ENCODE measurements at places on chromosomes 1 and 21.

- DNase-seq: no peak
These were observed 1.7 kb upstream of the TRAPPC10 start for GRCh38 chr21:44010429-44010828.

DNA sequence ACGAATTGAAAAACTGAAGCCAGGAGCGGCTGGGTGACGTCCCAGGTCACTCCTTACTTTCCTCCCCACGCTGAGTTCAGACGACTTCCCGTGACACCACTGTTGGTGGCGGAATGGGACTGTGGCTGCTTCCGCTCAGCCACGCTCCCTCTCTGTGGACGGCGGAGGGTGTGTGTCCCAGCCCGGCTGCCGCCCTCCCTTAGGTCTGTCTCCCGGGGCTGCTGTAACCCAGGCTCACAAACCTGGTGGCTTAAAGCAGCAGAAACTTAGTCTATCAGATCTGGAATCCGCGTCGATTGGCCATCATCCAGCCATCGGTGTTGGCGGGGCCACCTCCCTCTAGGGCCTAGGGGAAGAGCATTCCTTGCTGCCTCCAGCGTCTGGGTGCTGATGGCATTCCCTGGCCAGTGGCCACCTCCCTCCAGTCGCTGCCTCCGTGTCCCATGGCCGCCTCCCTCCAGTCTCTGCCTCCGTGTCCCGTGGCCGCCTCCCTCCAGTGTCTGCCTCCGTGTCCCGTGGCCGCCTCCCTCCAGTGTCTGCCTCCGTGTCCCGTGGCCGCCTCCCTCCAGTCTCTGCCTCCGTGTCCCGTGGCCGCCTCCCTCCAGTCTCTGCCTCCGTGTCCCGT is 17.5 kb downstream of the TRPM2 start:
- DNase-seq: no peak

DNA sequence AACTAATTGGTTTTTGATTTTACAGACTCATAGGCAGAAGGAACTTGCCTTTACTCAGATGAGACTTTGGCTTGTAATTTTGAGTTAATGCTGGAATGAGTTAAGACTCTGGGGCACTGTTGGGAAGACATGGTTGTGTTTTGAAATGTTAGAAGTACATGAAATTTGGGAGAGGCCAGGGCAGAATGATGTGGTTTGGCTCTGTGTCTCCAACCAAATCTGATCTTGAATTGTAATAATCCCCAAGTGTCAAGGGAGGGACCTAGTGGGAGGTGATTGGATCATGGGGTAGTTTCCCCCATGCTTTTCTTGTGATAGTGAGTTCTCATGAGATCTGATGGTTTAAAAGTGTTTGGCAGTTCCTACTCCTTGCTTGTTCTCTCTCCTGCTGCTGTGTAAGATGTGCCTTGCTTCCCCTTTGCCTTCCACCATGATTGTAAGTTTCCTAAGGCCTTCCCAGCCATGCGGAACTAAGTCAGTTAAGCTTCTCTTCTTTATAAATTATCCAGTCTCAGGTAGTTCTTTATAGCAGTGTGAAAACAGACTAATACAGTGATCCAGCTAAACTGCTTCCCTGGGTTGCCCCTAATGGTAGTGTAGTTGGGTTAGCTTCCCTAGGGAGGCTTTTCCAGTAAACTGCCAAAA is 10.2 kb downstream of the CPT2 start:
- DNase-seq: no peak

GRCh38 chr1:180152588-180152987 is 2.1 kb upstream of the QSOX1 start:
- DNase-seq: no peak

DNA sequence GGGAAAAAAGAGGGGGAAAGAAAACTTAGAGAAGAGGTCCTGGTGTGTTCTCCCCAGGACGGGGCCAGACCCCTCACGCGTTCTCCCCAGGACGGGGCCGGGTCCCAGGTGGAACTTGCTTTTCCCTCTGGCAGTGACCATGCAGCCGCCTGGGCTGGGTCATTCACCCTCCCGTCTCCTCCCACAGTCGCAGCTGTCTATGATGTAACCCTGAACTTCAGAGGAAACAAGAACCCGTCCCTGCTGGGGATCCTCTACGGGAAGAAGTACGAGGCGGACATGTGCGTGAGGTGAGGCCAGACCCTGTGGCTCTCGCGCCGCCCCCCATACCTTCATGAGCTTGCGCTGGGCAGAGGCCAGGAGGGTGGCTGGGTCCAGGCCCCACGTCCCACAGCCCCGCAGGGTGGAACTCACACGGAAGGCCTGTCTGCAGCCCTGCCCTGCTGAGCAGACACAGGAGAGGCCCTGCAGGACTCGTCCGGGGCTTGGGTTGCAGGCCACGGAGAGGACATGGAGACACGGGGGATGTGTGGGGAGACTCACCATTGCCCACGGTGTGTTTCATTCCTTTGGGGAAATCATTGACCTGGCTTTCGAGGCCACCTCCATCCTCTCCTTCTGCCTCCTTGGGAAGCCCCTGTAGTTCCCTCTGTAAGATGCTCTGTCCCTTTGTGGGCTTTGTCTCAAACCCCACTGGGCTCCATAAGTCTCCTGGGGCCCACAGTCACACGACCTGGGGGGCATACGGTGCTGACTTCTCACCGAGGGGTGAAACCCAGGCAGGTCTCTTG is 40.7 kb upstream of the TRAPPC10 start:
- no peak for DNase-seq

GRCh38 chr1:87224201-87224600 is 104.5 kb upstream of the LMO4 start:
- no peak for DNase-seq

DNA sequence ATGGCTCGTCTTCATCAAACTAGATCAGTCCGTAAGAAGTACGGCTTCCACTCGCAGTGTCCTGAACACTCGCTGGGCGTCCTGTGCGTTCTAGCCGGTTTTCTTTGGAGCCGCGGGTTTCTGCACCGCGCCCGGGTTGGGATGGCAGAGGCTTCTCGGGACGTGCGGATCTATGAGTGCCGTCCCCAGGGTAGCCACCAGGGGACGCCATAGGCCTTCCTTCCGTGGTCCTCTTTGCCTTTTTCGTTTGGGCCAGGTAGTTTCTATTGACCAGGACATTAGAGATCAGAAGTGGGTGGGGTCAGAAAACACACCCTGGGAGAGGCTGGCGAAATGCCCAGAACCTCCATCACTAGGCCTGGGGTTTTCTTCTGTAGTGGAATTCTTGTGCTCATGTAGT is 273.8 kb downstream of the FAM72C start:
- DNase-seq: peak; percentile 65

DNA sequence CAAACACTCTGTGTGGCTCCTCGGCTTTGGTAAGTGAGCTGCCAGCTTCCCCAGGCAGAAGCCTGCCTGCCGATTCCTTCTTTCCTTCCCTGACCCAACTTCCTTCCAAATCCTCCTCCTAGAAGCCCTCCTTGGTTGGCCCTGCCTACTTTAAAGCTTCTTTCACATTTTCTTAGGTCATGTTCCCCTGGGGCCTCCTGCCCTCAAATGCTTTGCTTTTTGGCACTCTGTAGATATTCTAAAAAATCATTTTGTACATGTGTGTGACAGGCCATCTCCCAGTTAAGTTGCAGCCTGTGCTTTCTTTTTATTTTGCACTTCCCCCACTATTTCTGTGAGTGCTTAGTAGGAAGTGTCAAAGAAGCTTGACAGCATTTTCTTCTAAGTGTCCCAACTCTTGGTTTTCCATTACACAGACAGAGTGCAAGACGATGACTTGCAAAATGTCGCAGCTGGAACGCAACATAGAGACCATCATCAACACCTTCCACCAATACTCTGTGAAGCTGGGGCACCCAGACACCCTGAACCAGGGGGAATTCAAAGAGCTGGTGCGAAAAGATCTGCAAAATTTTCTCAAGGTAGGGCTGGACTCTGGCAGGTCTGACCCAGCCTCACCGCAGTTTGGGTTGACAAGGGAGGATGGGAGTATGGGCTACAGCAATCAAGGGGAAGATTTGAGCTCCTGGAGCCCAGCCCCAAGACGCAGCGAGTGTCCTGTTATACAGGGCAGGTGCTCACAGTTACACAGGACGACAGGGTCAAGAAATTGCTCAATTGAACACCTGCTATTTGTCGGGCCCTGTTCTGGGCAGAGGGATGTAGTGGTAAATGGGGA is at the start of gene S100A9:
S100A9 (plus strand) TSS at position 2 of the 838 bp plus-strand sequence; CDS start at position 432, 430 bp downstream.
- no peak for DNase-seq

- no peak for DNase-seq
These were observed 16.6 kb downstream of the HUNK start for GRCh38 chr21:31889460-31889859.

DNA sequence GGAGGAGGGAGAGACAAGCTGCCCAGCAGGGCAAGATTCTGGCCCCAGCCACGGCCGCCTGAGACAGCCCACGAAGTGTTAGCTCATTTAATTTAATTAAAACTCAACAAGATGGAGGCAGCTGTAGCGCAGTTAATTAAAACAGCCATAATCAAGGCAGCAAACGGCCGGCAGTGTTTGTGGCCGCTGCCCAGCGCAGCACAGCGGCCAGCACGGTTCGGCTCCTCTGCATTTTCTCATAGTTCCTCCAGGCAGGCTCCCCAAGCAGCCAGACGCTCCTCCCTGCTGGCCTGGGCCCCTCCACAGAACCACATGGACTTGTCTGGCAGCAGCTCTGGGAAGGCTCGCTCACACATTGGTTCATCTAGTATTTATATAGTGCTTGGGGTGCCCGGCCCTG is 40.0 kb downstream of the PTPRF start:
- DNase-seq: no peak

DNA sequence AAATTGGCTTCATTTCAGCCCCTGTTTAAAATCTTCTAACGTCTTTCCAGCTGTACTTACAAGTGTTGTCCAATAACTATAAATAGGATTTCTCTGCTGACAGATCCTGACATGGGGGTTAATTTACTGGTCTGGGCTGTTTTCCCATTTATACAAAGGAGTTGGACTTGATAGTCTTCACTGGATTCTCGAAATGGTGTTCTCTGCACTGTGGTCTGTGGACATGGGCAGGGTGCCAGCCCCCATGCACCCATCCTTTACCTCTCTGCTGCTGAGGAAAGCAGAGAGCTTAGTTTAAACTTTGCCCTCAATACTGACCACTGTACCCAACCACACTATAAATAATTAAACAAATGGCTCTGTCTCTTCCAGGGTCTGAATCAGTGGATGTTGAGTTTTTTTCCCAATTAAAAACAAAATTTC is 5.2 kb downstream of the DIO1 start:
- DNase-seq: no peak

GRCh38 chr1:101051688-101052638 is 26.4 kb upstream of the DPH5 start:
- DNase-seq: no peak

DNA sequence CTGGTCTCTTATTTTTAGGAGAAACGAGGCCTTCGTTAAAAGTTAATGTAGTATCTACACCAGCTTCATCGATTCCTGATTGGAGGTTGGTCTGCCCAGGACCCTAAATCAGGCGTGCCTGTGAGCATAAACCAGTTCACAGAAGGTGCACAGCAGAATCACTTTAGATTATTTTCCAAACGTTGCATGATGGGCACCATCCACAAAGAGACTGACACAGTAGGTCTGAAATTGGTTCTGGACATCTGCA is 256 bp upstream of the TARBP1 start:
- no peak for DNase-seq

DNA sequence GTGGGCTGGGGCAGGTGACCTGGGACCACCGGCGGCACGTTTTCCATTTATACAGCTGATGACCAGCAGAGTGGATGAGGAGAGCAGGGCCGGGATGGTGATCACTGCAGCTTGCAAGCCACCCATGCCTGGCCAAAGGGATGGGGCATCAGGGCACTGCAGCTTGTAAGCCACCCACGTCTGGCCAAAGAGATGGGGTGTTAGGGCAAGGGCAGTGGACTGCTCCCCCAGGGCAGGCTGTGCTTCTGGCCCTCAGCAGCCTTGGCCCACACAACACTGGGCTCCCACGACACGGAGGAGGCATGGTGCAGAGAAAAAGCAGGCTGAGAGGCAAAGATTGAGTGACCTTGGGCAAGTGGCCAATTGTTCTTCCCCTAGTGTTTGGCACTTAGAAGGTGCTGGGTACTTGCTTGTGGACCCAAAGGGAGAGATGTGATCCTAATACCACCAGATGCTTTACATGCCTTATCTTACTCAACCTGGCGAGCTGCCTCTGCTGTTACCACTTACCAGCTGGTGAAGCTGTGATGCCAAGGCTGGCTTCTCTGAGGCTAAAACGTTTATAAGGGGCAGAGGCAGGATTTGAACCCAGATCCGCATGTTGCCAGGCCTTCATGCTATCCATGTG is 48.3 kb downstream of the TRIM62 start:
- DNase-seq: no peak

- DNase-seq: peak; percentile 51
These were observed 297.7 kb downstream of the PTPRC start for GRCh38 chr1:198936371-198937083.

GRCh38 chr1:24874056-24874455 is 56.0 kb downstream of the RUNX3 start:
- no peak for DNase-seq

DNA sequence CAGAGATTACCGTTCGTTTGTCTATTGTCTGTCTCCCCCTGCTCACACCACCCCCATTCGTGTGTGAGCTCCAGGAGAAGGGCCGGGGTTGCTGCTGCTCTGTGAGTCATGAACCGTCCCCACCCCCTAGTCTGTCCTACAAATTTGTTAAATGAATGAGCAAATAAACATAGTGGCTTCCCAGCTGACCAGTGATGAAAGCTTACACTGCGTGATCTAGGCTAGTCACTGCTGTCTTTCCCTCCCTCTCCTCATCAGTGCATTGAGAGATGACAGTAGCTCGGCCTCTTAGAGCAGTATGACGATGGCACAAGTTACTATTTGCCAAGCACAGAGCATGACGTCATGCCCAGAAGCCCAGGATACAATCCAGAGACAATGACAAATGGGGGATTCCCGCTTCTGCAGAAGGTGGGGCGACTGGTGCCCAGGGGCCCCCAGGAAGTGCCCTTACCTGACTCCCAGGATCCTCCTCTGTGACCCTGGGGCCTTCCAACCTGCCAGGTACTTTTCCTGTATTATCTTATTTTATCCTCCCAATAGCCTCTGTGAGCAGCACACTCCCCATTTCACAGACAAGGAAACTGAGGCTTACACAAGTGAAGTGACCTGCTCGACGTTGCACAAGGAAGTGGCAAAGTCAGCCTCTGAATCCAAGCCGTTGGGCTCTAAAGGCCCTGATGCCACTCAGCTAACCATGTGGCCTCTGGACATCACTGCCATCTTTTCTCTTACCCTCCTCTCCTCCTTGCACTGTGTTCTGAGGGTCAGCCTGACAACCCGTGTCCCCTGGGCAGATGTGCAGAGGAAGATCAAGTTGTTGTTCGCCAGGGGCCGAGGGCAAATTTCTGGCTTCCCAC is 8.6 kb upstream of the EPHA2 start:
- no peak for DNase-seq

DNA sequence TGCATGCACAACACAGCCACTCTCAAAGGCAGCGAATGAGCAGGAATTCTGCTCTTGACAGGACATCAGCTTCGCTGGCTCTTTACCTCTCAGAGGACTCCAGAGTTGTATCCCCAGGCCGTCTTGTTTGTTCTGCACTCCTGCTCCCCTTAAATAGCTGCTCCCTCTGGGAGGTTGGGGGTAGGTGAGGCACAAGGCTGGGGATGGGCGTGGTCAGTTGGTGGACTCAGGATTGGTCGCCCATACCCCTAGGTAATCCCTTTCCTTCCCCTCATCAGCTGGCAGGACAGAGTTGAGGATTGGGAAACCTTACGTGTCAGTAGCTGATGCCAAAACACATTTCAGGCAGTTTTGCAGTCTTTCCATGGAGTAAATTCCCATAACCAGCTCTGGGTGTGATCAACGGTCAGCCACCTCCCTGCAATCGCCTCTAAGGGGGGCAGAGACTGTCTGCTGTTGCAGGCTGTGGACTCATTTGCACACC is at the start of gene PLA2G2A:
PLA2G2A (minus strand) TSS at position 125 of the 484 bp plus-strand sequence. CDS start 845 bp downstream, outside the sequence.
- no peak for DNase-seq

GRCh38 chr1:13737398-13737797 is 37.4 kb downstream of the PRDM2 start:
- DNase-seq: no peak

- no peak for DNase-seq
These were observed 1768.7 kb downstream of the BRINP3 start for GRCh38 chr1:188708795-188709535.

All from erythroblast (primary cell).